Motor neuron (in vitro differentiated cells): ENCODE measurements at places on chromosomes 4 and X. TPM values are rescaled to one million over a fixed set of nuclear protein-coding genes. Genes with fewer than 3 reads are reported as not detected.

DNA sequence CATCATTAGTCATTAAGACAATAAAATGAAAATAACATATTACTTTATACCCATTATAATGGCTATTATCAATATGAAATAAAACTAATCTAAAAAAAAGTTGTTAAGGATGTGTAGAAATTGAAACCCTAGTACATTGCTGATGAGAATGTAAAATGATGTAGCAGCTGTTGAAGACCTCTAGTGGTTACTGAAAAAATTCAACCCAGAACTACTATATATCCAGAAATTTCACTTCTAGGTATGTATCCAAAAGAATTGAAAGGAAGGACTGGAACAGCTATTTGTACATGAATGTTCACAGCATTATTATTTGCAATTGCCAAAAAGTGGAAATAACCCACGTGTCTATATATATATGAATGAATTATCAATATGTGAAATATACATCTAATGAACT lies 180.3 kb upstream of the KLHL4 start:
- no peak for ATAC-seq

SUV39H1 gene
- total RNA-seq = 2.5 and 3.2 TPM in 2 replicates

MAGEA1 gene
- total RNA-seq = 0.14 TPM in 1 of 2 replicates, not detected in the other

EDA2R gene
- total RNA-seq = 12.6 and 12.8 TPM in 2 replicates

GRCh38 chr4:26993967-26994366 lies 133.3 kb downstream of the STIM2 start:
- ATAC-seq = no peak

- no peak for ATAC-seq
Measured at GRCh38 chr4:183022617-183023016, 76.4 kb upstream of the WWC2 start.

RAB41 gene
- total RNA-seq = 0.43 and 1.3 TPM in 2 replicates

DNA sequence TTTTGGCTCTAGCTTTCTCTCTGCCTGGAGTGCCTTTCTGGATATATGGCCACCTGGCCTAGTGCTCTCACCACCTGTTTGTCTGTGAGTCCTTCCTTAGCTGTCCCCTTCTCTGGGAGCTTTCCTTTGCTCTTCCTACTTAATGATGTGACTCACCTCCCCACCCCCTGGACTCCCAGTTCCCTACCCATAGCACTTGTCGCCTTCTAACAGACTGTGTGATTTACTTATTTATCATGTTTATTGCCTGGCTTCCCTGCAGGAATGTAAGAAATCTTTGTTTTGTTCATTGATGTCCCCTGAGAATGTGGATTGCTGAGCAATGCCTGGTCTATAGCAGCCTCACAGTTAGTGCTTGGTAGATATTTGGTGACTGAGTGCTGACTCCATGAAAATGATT lies 18.9 kb downstream of the ADD1 start:
- ATAC-seq = peak; percentile 93

- ATAC-seq = no peak
Measured at GRCh38 chr4:177938226-177938625, 496.0 kb upstream of the AGA start.
